ENCODE measurements at places on chromosomes 5 and 9.

DNA sequence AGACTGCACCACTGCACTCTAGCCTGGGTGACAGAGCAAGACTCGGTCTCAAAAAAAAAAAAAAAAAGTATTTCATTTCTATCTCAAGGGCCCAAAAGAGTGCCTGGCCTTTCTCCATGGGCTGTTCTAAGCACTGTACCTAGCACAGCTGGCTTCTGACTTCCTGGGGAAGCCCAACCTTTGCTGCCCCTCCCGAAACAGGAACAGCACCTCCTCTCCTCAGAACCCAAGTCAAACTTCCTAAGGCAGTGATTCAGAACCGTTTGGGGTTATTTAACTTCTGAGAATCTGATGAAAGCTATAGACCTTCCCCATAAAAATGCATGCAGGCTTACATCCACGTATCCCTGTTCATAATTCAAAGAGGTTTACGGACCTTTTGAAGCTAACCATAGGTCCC, 57.8 kb downstream of the NRG2 start:
- no peak for DNase-seq

- DNase-seq: no peak
Observed at GRCh38 chr9:137331929-137332328, 29.9 kb upstream of the NRARP start.

DNA sequence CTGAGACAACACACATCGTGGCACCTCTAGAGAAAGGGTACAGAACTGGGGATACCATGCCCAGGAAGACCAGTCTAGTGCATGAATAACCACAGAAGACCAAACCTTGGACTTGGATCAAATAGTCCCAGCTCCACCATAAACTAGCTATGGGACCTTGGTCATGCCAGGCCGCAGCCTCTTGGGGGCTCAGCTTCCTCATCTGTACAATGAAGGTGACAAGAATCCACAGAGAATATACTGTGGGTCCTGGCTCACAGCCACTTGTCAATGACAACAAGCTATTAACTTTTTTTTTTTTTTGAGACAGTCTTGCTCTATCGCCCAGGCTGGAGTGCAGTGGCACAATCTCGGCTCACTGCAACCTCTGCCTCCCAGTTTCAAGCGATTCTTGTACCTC, 3.9 kb downstream of the KYAT1 start:
- DNase-seq: no peak

DNA sequence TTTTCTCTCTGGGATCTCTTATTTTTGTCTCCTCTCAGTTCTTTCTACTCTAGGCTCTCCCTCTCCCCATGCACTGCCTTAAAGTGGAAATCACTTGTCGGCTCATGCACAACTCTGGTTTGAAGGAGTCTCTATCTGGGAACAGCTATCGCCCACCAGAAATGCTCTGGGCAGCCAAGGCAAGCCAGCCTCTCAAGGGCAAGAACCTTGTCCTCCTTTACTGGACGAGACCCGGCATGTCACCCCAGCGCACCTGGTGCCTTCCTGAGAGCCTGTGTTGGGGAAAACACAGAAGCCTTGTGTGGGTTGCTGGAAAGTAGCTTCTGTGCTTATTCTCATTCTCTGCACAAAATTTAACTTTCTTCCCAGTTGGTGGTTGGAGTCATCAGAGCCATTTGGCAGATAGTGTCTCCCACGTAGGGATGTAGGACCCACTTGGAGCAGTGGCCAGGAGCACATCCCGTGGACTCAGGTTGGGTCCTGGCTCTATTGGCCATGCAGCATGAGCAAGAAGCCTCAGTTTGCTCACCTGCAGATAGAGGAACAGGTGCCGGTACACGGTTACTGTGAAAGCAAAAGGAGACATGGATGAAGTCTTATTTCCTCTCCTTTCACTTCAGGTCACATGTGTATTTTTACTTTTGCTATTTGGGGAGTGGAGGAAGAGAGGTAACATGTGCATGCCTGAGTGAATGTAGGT, 165.3 kb downstream of the IRX2 start:
- DNase-seq: no peak

GRCh38 chr5:88887342-88887741, 4.4 kb upstream of the MEF2C start:
- no peak for DNase-seq

- no peak for DNase-seq
Observed at GRCh38 chr9:70413464-70413798, 1.0 kb downstream of the KLF9 start.

DNA sequence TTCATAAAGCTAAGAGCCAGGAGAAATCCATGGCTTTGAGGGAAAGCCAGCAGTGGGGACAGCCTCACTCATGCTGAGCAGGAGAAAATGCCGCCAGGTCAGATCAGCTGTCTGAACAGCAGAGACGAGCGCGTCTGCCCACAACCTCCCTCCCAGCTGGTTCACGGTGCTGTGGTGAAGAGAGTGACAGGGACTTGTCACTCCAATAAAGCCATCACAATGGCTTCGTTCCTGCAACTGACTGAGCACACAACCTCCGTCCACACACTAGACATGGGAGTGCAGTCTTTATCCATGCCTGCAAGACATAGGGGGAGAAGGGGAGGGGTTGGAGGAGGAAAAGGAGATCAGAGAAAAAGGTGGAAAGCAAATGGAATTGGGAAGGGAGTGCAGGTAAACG, 206.9 kb downstream of the GABBR2 start:
- no peak for DNase-seq

DNA sequence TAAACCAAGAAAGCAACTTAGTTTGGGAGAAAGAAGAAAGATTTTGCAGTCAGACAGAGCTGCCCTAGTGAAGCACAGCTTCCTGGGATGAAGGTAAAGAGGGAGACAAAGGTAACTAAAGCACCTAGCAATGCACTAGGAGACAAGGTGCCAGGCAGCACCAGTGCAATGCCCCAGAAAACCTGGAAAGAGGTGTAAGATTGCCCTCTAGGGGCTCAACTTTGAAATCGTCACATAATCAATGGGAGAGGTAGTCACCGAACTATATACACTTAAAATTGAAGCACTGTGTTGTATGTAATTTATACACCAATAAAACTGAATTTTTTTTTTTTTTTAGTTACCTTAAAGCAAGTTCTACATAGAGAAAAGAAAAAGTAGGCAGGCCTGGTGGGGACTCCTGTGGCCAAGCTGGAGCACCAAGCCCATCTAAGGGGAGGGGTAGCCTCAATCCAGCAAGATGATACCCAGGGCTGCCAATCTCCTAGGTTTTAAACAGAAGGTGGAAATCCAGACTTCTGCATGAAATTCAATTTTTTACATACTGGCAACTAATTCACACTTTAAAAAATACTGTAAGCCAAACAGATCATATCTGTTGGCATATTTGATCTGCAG, 48.2 kb downstream of the CDK5RAP2 start:
- DNase-seq: no peak

DNA sequence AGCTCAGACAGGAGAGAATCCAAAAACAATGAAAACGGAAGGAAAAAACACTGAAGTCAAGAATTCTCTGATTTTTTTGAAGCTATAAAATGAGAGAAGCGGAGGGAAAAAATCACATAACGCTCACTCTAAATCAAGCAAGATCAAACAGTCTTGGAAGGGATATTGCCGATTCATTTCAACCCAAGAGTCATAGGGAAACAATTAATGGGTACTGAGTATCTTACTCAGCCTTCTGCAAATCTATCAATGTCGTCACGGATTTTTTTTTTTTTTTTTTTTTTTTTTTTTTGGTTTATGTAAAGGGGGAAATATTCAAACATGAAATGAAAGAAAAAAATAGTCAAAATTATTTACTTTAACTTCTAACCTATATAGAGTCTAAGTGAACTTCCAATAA, 9.5 kb downstream of the MEF2C start:
- no peak for DNase-seq

DNA sequence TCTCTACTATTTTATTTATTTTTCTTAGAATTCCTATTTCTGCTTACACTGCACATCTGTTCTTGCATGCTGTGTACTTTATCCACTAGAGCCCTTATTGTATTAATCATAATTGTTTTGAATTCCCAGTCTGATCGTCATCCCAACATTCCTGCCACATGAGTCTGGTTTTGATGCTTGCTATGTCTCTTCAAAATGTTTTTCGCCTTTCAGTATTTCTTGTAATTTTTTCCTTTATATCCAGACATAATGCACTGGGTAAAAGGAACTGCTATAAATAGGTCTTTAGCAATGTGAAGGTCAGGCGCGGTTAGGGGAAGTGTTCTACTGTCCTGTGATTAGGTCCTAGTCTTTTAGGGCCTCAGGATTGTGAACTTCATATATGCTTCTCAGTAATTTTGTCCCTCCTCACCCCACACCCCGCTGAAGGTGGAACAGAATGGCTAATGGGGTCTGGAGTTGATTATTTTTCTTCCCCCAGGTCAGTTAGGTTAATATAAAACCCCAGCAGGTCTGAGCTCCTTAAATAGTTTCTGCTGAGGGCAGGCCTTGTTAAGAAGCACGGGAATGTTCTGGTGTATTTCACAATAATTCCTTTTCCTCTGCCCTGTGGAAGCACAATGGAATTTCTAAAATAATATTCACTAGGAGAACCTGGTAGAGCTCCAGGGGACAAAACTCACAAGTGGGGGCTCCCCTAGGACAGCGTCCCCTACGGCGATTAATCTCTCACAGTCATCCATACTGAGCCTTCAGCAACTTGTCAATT, 146.6 kb upstream of the TUT7 start:
- DNase-seq: no peak

- DNase-seq: no peak
Observed at GRCh38 chr5:89470658-89471057, 587.7 kb upstream of the MEF2C start.

DNA sequence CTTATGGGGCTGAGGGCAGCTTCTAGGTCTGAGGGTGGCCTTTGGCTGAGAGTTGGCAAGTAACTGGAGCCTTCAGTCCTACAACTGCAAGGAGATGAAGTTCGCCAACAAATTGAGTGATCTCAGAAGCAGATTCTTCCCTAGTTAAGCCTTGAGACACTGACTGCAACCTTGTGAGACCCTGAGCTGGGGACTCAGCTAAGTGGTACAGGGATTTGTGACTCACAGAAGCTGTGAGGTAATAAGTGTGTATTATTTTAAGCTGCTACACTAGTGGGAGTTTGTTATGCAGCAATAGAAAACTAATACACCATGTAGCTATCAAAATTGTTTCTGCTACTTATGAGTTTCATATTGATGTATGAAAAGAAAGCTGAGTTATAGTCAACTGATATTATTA, 279.2 kb downstream of the PIK3R1 start:
- DNase-seq: no peak

DNA sequence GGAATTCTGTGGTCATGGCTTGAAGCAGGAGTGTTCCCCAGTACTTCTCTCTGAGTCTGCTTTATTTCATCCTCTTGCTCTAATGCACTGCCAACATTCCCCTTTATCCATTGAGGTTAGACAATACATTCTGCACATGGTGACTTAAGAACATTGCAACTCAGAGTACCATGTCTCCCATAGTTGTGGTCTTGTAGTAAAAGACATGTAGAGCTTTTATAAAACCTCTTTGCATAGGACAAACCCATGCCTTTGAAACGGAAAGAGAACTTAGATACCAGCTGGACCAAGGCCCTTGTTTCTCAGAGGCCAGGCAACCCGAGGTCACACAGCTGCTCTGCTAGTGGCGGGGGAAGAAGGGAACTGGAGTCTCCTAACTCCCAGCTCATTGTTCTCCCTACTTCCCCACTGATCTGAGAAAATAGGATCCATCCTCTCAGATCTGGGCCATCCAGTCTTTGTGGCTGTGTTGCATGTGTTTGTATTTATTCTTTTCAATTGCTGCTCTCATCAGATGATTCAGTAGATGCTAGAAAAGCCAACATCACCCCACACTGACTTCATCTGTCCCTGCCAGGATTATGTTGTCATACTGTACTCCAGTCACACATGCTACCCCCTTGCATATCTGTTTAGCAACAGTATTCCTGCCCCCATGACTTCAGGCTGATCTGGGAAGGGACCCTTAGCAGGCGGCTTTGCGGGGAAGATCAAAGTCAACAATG, 236.9 kb downstream of the SAXO1 start:
- no peak for DNase-seq

- no peak for DNase-seq
Observed at GRCh38 chr5:35313291-35313690, 83.0 kb upstream of the PRLR start.

GRCh38 chr9:96442491-96442890, 7.5 kb upstream of the HABP4 start:
- DNase-seq: no peak

- no peak for DNase-seq
Observed at GRCh38 chr5:150918613-150919012, 13.8 kb upstream of the ZNF300 start.

DNA sequence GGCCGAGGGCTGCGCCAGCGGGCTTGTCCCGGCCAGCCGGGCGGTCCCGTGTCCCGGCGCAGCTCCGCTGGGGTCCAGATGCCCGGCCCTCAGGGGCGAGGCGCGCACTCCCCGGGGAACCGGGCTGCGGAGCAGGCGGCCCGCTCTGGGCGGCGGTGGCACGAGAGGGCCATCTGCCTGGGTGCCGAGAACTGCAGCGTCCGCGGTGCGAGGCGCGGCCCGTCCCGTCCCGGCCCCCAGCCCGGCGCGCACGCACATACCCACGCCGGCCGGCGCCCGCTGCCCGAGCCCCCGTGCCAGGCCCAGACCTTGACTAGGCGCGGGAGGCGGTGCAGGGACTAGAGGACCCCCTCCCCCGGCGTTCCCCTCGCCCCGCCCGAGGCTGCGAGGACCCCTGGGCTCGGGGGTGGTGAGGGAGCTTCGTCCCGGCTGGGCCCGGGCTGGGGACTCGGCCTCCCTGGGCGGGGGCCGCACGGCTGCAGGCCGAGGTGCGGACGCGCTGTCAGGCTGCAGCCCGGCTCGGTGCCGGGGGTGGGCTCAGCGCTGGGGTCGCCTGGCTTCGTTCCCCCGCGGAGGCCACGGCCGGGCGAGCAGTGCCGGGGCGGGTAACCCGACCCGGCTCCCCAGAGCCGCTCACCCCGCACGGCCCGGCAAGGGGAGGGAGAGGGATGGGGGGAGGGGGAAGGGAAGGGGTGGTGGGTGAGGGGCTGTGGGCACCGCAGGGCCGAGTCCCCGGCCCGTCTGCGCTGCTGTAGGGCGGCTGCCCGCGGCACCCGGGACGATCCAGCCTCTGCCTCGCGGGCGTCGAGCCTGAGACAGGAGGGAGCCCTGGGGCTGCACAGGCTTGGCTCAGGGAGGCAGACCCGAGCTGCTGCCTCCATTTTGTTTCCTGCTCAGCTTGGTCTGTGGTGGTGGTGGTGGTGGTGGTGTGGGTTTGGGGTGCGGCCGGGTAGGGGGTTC, 1.2 kb upstream of the NSD1 start:
- no peak for DNase-seq

GRCh38 chr5:126846344-126846743, 69.4 kb downstream of the LMNB1 start:
- no peak for DNase-seq

DNA sequence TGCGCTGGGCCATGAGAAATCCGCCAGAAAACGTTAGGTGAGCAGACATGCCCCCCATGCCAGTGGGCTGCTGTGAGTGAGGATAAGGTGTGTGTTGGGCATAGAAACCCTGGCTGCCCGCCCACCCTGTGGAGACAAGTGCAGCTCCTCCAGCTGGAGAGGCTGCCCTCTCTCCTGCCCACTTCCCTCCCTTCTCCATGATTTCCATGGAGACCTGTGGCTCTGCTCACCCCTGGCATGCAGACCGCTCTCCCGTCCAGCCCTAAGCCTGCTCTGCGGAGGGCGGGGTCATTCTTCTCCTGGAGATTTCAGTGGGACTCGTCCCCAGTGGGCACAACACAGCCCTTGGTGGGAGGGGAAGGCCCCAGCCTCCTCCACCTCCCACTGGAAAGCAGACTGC, 133.0 kb upstream of the FAM120A start:
- no peak for DNase-seq

- DNase-seq: no peak
Observed at GRCh38 chr5:150214289-150214688, 24.4 kb downstream of the SLC6A7 start.

GRCh38 chr9:621201-621855, 220.2 kb upstream of the DMRT1 start:
- DNase-seq: no peak

GRCh38 chr5:131262953-131263541, 806 bp upstream of the CDC42SE2 start:
- no peak for DNase-seq
